A549 treated with Hydrocortisone at 1 μM for 4 hours (cell line): ENCODE measurements at places on chromosomes 16 and 17. TPM values are rescaled to one million over a fixed set of nuclear protein-coding genes. Genes with fewer than 3 reads are reported as not detected.

The GDPD3 gene
- total RNA-seq = 1.2 to 1.5 TPM (median 1.3 TPM) in 5 replicates

The C16orf46 gene
- 0.50 to 0.99 TPM (median 0.85 TPM) in 5 replicates for total RNA-seq

The ATP1B2 gene
- 0.15 to 0.37 TPM (median 0.27 TPM) in 5 replicates for total RNA-seq

The SCGB1C2 gene
- total RNA-seq = not detected in 5 replicates

The CD79B gene
- total RNA-seq = 0.08 to 0.09 TPM in 2 of 5 replicates, not detected in the others

The SLC6A4 gene
- 0.05 to 0.14 TPM (median 0.07 TPM) in 4 of 5 replicates, not detected in the other for total RNA-seq

The ABCA6 gene
- 0.03 to 0.16 TPM in 2 of 5 replicates, not detected in the others for total RNA-seq

The TIGD7 gene
- 0.79 to 1.5 TPM (median 1.2 TPM) in 5 replicates for total RNA-seq

The SLC43A2 gene
- total RNA-seq = 4.9 to 6.2 TPM (median 5.9 TPM) in 5 replicates

The COX6A2 gene
- not detected in 5 replicates for total RNA-seq

The SOX9 gene
- total RNA-seq = 7.3 to 10.5 TPM (median 9.5 TPM) in 5 replicates

The DLX3 gene
- 0.05 to 0.16 TPM (median 0.07 TPM) in 4 of 5 replicates, not detected in the other for total RNA-seq

The LRRC37A3 gene
- total RNA-seq = 2.1 to 3.2 TPM (median 2.1 TPM) in 5 replicates

The CBFA2T3 gene
- total RNA-seq = 0.31 to 0.85 TPM (median 0.77 TPM) in 5 replicates

The ADAD2 gene
- not detected in 5 replicates for total RNA-seq

The CDH1 gene
- total RNA-seq = 4.2 to 4.5 TPM (median 4.3 TPM) in 5 replicates

The CPHXL2 gene
- total RNA-seq = not detected in 5 replicates

The ADAM11 gene
- 1.8 to 2.2 TPM (median 1.8 TPM) in 5 replicates for total RNA-seq

The SLC5A11 gene
- total RNA-seq = 0.22 to 0.51 TPM (median 0.36 TPM) in 5 replicates

The EPOP gene
- total RNA-seq = 10.9 to 12.9 TPM (median 12.0 TPM) in 5 replicates

The RAB26 gene
- total RNA-seq = 2.5 to 4.5 TPM (median 3.5 TPM) in 5 replicates

The KRTAP9-4 gene
- not detected in 5 replicates for total RNA-seq

The UBE2O gene
- 27.5 to 29.7 TPM (median 28.1 TPM) in 5 replicates for total RNA-seq

The LRRC75A gene
- 0.80 to 1.4 TPM (median 0.85 TPM) in 5 replicates for total RNA-seq

The SEPTIN12 gene
- not detected in 5 replicates for total RNA-seq
